ENCODE measurements at places on chromosomes 5 and 9.

- peak; percentile 57 for DNase-seq
These were observed 11.1 kb upstream of the S100Z start for GRCh38 chr5:76838481-76839261.

DNA sequence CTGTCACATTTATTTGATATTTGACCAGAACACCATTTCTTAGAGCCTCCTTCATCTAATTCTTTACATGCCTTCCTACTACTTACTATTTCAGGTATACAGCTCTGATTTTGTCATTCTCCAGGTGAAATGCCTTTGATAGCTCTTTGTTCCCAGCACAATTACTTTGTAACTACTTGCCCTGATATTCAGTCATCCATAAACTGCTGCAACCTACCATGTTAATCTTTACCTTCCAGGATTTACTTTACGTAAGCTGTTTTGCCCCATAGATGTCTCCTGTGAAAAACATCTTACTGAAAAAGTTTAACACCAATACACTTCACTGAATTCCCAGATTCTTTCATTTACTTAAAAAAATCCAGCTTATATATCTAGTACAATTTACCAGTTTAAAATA is 443.8 kb upstream of the CYLC2 start:
- no peak for DNase-seq

GRCh38 chr9:72773570-72773969 is 179.3 kb downstream of the ALDH1A1 start:
- DNase-seq: no peak

DNA sequence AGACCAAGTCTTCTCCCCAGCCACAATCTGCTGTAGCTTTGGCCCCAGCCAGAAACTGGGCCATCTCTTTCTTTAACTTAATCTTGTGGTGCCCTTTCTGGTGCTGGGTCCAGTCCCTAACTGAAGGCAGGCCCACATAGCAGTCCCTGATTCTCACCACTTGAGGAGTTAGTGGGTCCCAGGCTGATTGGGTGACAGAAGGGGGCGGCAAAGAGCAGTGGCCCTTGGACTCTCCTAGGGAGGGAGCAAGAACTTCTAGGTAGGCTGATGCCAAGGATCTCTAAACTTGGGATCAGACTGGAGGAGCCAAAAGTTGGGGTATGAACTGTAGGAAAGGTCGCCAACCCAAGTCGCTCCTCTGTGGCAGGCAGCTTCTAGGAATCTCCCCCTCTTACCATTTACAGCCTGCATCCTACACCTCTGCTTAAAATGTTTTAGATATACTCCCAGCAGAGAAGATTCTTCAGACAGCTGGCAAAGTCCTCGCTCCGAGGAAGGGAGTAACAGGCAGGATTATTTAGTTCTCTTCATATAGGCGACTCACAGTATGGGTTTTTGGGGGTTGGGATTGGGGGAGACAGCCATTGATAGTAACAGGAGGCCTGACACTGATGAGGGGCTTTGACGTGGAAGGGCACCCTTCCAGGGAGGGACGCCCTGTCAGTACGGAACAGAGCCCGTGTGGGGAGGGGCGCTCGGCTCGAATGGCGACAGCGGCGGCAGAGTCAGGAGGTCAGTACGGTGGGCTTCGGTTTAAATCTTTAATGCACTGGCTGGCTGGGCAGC is 2.0 kb upstream of the CCL27 start:
- peak; percentile 65 for DNase-seq

DNA sequence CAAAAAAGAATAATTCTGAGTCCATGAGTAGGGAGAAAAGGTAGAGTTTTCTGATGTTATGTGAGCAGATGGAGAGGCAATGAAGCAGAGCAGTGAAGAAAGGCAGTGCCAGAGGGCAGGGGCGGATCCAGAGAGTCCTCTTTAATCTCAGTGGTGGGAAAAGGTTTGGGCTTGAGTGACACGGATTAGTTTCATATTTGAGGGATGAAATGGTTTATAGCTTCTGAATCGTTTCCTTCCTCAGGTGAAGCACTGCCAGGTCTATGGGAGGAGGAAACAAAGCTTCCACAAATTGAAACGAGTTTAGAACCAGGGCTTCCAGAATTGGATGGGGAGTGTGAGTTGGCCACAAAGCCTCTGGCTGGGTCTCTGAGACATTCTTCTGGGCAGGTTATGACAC is 517.0 kb upstream of the PAPPA start:
- DNase-seq: peak; percentile 52

DNA sequence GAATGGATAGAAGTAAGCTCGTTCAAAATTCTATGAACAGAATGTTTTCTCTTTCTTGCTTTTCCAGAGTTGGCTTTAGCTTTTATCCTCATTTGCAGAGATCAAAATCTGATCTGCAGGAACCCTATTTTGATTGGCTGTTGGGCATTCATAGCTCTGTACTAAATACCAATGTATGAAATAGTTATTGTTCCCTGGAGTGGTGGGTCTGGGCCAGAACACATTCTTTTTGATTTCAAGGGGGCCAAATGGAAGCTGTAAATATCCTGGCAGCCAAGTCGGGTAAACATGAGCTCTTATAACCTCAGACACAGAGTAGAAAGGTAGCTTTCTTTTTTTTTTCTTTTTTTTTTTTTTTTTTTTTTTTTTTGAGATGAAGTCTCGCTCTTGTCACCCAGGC is 241.5 kb downstream of the PDZD2 start:
- no peak for DNase-seq
